ENCODE measurements at places on chromosomes 7 and 10.

- no peak for DNase-seq
These were observed 91.6 kb upstream of the IKZF1 start for GRCh38 chr7:50212666-50213621.

DNA sequence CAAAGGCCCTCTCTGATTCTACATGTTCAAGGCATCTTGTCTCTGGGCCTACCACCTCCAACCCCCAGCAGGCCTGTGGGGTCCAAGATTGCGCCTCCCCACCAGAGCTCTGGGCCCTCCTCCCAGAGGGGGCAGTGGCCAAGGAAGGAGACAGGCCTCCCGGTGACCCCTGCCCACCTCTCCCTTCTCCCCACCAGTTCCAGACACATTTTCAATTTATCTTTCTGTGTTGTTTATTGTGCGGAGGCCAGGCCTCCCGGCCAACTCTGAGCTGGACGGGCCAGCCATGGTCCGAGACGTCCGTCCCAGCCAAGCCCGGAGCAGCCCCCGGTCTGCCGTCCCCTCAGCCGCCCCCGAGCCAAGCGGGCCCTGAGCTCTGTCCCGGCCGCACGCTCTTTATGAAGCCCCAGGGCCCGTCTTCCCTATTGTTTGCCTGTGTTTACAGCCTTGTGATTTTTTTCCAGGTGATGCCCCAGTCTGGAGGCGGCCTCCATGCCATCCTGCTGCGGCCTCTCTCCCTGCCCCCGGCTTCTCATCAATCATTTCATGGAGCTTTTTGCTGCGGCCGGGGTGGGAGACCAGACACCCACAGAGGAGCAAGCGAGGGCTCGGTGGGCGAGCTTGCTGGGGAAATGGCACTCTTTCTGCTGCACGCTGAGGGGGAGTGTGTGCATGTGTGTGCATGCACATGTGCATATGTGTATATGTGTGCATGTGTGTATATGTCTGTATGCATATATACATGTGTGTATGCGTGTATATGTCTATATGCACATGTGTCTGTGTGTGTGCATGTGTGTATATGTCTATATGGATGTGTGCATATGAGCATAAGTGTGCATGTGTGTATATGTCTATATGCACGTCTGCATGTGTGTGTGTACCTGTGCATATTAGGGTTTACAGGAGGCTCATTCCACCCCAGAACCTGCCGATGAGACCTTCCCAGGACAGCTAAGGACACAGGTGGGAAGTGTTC, 52.7 kb upstream of the ELN start:
- no peak for DNase-seq

DNA sequence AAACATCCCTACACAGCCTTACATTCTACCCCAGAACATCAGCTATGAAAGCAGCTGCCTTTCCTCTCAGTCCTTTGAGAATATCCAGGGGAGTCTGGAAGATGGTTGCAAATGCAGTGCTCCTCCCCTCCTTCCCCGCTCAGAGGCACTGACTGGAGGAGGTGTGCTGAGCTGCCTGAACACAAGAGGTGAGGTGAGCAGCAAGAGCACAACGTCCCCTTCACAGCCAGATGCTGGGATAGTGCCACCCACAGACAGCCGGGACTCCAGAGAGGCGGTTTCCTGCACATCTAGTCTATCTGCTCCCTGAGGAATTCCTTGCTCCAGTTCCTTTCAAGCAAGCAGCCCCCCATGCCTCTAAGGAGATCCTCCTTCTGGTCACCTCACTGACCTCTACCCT, 74.2 kb downstream of the EZH2 start:
- no peak for DNase-seq

DNA sequence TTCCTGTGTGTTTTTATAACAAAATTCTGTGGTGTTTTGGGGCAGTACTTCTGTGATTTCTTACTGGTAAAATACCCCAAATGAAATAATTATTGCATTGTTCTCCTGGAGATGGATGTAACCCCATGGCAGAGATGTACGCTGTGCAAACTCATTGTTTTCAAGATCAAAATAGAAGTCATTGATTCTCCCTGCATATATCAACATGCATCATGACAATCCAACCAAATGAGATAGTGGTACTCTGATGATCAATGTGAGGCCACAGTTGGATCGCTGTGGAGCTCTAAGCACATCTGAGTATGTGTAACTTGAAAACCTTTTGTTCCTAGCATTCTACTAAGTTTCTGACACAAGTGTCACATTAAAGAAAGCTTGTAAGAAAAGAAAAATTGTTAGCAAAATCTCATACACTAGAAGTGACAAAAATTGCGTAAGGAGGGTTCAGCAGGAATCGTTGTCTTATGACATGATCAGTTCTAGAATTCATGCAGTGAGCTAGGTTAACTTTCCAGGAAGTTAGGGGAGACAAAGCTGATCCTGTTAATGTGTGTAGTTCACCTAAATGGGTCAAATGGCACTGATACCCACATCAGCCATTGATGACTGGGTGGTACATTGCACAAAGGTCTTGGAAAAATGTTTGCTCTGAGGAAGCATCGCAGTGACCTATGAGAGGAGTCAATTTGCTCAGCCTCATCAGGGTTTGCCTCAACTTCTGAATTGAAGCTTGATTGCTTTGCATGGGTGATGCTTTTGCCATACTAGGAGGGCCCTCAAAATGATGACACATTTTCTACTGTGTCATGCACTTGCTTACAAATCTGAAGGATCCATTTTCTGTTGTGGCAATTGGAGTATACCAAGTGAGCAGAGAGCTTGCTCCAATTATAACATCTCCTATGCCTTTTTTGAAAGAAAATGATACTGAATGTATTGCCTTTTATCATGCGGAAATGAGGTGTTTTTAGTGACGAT, 145.1 kb downstream of the PLXDC2 start:
- no peak for DNase-seq

GRCh38 chr7:69800495-69800894, 202.2 kb downstream of the AUTS2 start:
- DNase-seq: no peak

- no peak for DNase-seq
These were observed 151.4 kb downstream of the TMEM168 start for GRCh38 chr7:112638675-112639400.

DNA sequence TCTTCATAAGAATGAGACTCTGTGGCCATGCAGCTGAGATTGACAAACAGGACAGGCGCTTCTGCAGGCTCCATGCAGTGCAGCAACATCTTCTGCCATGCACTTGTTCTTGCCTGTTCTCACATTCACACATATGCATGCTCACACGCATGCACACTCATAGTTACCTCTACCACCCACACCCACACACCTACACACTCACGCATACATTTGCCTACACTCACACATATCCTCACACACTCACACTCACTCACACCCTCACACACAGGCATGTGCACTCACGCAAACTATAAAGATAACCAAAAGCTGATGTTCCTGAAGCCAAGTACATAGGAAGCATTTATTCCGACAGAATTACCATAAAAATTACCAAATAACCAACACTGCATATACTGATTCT, 15.7 kb downstream of the GLI3 start:
- no peak for DNase-seq

DNA sequence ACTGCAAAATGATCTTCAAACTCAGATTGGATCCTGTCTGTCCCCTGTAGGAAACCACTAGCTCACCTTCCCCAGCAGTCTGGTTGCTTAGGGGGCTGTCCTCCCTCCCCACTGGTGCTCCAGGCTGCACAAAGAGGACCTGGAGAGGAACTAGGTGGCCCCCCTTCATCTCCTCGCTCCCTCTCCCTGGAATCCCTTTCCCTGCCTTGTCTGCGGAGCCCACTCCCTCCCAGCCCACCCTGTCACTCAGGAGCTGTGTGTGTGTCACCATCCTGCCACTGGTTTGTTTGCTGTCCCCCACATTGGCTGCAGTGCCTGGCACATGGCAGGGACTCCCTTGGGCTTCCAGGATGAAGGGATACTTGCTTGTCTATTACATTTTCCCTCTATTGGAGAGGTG, 35.5 kb upstream of the ZMIZ2 start:
- no peak for DNase-seq

GRCh38 chr7:85205754-85206153, 18.9 kb upstream of the SEMA3D start:
- DNase-seq: no peak

DNA sequence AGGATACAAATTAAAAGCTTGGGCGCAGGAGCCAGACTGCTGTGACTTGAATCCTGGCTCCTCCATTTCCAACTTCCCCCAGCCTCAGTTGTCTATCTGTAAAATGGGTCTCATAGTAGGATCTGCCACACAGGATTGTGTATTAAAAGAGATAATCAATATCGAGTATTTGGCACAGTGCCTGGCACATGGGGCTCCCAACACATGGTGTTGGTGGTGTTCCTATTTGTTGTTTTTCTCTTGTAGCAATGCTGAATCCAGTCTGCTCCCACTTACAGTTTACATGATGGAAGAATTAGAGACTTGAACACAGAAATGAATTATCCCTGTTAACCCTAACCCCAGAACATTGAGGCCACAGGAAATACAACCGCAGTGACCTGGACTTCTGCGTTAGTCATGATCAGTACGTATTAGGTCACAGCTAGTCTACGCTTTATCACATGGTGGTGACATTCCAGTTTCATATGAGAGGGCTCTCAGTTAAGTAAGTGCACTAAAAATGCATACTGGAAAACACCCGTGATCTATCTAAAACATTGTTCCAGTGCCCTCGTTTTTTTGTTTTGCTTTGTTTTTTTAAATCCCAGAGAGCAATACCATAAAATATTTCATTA, 169.5 kb upstream of the KLF14 start:
- DNase-seq: no peak

DNA sequence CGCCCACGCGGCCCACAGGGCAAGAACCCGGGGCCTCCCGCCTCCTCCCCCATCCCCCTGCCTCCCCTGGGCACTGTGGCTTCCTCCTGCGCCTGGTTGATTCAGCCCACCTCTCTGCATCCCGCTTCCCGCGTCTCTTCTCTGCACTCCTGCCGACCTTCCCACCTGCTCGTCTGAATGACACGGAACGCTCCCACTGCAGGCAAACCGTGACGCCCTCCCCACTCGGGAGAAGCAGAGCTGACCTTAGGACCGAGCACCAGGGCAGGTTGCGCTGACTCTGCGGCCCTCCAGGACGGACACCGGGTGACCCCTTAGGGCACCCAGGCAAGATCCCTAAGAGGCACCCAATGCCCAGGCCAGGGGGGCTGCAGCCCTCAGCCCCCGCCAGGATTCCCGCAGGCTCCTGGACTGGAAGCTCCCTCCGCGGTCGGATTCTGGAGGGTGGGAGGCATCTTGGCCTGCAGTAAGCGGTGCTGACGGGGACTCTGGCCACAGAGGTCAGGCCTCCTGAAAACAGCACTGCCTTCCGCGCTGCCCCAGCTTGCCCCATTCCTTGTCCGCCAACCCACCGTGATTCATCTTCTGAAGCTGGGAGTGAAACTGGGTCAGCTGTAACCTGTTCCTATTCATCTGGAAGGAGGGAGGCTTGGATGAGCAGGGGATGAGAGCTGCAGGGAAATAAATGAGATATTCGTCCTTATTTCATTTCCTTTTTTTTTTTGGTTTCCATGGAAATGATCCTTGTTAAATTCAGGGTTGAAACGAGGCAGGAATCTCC, 990 bp downstream of the CALML3 start:
- no peak for DNase-seq

- DNase-seq: no peak
These were observed 70.0 kb upstream of the INPP5A start for GRCh38 chr10:132467464-132468149.

GRCh38 chr7:92835851-92836488, 403 bp downstream of the CDK6 start:
- peak; percentile 35 for DNase-seq

DNA sequence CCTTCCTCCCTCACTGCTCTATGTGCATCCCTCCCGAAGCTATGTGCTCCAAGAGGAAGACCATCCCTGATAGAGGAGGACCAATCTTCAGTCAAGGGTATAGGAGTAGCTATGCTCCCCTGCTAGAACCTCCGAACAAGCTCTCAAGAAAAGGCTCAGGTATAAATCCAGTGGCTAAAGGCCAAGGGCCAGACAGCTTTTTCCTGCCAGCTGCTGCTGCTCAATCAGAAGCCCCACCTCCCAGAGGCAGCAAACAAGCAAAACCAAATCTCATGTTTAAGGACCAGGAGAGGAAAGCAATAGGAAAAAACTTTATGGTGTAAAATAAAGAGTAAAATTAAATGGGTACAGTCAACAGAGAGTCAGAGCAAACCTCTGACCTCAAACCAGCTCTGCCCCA, 187.2 kb downstream of the FGFR2 start:
- DNase-seq: no peak

- no peak for DNase-seq
These were observed 86.5 kb downstream of the GSAP start for GRCh38 chr7:77329466-77330168.

- no peak for DNase-seq
These were observed 299.7 kb downstream of the PLXDC2 start for GRCh38 chr10:20115894-20116293.

DNA sequence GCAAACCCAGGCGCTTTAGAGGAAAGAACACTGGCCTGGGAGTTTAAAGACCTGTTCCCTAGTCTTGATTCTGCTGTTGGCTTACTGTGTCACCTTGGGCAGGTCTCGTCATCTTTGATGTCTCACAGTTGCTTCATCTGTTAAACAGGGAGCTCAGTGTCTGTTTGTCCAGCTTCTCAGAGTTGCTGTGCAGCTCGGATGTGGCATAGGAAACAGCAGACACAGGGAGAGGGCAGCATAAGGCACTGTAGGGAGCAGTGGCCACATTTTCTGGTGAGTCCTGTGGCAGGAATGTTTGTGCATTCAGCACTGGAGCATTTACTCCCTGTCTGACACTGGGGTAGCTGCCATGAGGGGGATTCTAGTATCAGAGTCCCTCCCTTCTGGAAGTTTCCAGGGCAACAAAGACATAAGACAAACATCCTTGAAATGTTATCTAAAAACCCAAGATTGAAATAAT, 2.0 kb downstream of the REPIN1 start:
- no peak for DNase-seq

DNA sequence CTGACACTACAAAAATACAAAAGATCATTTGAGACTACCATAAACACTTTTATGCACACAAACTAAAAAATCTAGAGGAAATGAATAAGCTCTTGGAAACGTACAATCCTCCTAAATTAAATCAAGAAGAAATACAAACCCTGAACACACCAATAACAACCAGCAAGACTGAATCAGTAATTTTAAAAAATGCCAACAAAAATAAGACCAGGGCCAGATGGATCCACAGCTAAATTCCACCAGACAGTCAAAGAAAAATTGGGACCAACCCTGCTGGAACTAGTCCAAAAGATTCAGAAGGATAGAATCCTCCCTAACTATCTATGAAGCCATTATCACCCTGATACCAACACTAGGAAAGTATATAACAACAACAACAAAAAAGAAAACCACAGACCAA, 277.4 kb downstream of the AGMO start:
- DNase-seq: no peak

GRCh38 chr10:33073641-33074415, 115.8 kb upstream of the ITGB1 start:
- no peak for DNase-seq

DNA sequence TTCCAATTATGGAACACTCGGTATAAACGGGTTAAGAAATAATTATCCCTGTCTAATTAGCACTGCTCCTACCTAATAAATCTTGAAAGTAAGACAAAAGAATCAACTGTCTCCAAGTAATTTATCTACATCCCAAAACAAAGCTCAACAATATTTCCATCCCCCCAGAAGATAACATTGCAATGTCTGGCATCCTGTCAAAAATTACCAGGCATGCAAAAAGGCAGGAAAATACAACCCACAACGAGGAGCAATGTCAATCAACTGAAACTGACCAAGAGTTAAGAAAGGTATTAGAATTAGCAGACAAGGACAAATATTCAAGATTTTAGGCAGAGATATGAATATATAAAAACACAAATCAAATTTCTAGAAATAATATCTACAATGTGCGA, 84.5 kb upstream of the SVIL start:
- no peak for DNase-seq

Data from activated T-cell treated with anti-CD3 and anti-CD28 coated beads for 4 hours (primary cell).